CD4-positive, alpha-beta T cell treated with Interleukin-6 at 100 ng/mL for 8 hours (primary cell): ENCODE measurements at places on chromosomes 7 and 10.

DNA sequence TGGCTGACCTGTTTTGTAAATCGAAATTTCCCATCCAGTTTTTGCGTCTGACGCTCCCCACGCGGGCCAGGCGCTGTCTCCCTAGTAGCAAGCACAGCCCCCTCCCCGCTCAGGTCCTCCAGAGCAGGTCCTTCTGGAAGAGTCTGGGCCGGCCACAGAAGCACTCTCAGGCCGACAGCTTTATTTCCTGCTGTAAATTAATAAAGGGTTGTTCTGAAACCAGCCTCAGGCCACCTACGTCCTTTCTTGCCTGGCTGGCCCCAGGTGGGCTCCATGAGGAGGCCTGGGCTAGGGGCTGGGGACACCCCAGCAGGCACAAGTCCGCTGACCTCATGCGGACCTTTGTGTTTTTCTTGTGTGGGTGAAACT is 35.2 kb downstream of the CAMK2B start:
- DNase-seq: no peak

GRCh38 chr10:95406651-95407280 is 116.0 kb upstream of the PDLIM1 start:
- DNase-seq: no peak

- DNase-seq: no peak
Measured at GRCh38 chr7:134365341-134366054, 48.8 kb upstream of the SLC35B4 start.

DNA sequence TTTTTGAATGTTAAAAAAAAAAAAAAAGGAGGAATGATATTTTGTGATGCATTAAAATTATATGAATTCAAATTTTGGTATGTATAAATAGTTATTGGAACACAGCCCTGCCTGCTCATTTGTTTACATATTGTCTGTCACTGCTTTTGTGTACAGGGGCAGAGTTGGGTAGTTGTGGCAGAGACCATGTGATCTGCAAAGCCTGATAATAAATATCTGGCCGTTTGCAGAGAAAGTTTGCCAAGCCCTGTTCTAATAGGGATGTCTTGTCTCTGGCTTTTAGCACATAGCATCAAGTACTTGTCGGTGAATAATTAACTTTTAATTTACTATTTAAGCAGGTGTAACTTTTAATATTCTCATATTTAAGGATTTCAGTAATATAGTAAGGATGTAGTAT is 19.8 kb downstream of the TSPAN13 start:
- no peak for DNase-seq

DNA sequence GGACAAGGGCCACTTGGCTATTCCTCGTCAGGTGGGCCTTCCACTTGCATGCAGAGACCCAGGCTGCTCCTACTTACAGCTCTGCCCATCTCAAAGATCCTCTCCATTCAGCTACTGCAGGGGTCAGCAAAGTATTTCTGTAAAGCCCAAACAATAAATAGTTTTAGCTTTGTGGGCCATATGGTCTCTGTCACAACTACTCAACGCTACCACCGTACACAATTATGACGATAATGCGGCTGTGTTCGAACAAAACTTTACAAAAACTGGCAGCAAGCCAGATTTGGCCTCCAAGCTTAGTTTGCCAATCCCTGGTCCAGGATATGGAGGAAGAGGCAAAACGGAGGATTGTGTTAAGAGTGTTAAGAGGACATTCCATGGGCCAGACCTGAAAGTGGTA is 12.8 kb downstream of the RAB11FIP2 start:
- no peak for DNase-seq

DNA sequence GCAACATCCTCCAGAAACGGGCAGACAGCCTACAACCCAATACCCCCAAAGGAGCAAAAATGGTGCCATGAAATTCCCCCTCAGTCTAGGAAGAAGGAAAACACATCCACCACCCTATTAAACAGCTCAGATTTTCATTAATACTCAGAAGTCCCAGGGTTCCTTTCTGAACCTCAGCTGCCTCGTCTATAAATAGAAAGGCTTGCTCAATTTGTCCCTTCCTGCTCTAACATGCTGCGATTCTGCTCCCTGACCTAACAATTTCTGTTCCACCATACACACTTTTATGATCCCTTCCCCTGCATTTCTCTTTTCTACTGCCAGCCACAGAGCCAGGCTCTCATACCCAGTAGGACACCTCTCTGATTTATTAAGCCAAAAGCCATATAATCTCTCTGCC is 68.1 kb downstream of the MTERF1 start:
- no peak for DNase-seq

DNA sequence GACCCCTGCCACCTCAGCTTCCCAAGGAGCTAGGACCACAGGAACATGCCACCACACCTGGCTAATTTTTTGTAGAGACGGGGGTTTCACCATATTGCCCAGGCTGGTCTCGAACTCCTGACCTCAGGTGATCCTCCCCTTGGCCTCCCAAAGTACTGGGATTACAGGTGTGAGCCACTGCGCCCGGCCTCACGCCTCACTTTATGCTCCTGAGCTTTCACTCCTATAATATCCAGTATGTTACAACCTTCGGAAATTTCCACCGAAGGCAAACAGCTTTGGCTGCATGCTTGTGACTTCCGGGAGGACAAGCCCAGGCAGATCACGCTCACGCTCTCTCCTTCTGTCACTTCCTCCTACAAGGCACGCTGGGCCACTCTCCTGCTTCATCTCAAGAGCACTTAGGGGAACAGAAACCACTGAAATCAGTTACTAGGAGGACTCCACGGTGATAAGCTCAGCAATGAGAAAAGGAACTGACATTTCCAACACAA is 4.4 kb upstream of the MAD1L1 start:
- DNase-seq: no peak

GRCh38 chr7:82442492-82443035 is 1.0 kb downstream of the CACNA2D1 start:
- no peak for DNase-seq

- no peak for DNase-seq
Measured at GRCh38 chr10:7817984-7818294, 366 bp upstream of the TAF3 start.

DNA sequence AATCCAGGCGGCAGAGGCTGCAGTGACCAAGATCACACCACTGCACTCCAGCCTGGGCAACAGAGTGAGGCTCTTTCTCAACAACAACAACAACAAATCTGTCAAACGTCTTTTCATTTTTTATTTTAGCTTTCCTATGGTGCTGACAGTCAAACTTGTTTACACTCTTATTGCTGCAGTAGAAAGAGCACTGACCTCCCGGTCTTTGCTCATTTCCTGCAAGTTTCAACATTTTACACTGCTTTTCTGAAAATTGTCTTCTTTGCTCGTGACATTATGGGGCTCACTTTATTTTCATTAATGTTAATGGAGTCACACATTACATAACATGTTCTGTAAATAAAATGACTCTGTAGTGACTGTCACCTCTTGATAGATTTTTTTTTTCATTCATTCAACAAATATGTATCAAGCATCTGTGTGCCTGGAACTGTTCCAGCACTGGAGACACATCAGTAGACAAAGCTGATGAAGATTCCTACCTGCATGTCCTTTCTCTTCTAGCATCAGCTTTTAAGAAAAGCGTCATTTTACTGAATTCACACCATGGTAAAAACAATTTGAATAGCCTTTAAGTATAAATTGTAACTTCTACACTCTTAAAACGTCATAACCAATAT is 277.3 kb downstream of the CELF2 start:
- no peak for DNase-seq

DNA sequence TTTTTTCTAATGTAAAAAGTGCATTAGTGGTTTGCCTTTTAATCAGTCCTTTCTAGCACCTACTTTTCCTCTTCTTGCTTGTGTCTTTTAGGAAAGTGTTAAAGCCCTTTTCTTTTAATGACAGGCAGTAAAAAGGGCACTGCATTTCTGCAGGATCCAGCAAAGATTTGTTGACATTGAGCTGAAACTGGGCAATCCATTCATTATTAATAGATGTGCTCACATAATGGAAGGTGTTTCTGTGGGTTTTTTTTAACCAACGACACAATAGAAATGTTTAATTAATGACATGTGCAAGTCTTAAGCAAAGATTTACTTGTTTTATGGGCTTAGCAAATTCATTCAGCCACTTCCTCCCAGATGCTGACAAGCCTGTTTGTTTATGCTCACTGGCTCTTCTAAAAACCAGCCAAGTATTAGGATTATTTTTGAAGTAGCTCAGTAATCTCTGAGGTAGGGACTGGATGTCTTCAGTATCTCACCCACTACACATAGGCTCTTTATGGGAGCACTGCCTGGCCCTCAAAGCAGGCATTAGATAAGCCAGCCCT is 1201.1 kb downstream of the SORCS1 start:
- DNase-seq: no peak

GRCh38 chr10:123301077-123301857 is 147.1 kb downstream of the BUB3 start:
- DNase-seq: no peak

DNA sequence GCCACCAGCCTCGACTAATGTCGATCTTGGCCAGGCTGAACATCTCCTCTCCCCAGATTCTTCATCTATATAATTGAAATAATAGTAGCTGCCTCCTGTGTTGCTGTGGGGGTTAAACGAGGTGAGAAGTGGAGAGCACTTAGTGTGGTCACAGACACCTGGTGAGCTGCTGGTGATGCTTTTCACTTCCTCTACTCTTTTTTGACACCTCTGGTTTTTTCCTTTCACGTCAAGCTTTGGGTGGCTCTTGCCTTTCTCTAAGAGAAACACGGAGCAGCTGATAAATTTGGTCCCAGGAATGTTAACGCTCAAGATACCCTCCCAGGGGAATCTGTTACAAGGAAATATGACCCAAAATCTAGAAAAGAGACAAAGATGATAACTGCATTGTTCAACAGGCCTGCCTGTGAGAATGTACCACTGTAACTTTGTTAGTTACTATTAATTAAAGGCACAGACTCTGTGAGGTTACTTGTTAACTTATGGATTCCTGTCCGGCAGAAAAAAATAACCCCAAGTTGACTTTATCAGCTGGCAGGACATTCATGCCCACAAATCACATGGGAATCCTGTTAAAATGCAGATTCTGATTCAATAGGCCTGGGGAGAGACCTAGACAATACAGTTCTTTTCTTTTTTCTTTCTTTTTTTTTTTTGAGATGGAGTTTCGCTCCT is 9.5 kb upstream of the NPFFR1 start:
- DNase-seq: no peak

DNA sequence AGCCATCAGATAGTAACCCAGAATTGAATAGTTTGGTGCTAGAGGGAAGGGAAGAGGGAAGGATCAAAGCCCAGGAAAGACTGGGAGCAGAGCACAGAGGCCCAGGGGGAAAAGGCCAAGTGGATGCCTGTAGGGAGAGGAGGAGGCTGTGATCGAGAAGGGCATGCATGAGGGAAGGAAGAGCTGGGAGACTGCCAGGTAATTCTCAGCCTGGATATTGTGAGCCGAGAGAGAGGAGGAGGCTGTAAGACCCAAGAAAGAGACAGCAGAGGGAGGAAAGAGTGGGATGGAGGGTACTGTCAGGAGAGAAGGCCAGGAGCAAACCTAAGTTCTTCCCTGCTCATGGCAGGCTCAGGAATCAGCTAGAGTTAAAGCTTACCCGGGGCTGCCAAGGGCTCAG is 178.2 kb downstream of the CCDC3 start:
- DNase-seq: no peak

DNA sequence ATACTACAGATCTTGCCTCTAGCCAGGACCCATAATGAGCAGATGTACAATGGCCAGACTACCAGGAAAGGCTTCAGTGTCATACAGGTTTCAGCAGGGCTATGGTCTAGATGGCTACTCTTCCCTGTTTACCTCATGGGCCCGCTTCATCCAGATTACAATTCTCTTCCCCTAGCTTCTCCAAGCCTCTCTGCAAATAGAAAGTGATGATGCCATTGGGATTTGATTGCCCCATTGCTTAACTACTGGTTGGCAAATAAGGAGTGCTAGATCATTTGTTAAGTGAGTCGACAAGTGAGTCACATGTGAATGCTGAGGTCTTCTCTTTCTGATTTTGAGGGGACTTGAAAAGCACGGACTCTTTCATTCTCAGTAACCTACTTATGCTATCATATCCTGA is 361.5 kb upstream of the LRRTM3 start:
- no peak for DNase-seq

GRCh38 chr7:31933481-31933880 is 136.7 kb downstream of the PDE1C start:
- no peak for DNase-seq

DNA sequence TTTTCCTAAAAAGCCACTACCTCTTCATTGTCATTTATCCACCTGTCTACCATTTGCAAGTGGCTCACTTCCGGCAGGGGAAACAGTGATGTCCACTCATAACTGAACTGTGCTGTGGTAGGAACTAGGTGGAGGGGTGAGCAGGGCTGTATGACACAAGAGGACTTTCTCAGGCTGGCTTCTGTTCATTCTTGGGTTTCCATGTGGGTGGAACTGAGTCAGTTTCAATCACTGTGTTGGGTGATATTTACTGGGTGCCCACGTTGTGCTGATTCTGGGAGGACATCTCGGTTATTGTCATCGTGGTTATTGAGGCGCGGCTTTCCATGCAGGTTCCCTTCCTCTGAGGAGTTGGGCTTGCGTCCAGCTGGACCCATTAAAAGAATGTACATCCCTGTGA is 38.8 kb downstream of the RAMP3 start:
- no peak for DNase-seq

DNA sequence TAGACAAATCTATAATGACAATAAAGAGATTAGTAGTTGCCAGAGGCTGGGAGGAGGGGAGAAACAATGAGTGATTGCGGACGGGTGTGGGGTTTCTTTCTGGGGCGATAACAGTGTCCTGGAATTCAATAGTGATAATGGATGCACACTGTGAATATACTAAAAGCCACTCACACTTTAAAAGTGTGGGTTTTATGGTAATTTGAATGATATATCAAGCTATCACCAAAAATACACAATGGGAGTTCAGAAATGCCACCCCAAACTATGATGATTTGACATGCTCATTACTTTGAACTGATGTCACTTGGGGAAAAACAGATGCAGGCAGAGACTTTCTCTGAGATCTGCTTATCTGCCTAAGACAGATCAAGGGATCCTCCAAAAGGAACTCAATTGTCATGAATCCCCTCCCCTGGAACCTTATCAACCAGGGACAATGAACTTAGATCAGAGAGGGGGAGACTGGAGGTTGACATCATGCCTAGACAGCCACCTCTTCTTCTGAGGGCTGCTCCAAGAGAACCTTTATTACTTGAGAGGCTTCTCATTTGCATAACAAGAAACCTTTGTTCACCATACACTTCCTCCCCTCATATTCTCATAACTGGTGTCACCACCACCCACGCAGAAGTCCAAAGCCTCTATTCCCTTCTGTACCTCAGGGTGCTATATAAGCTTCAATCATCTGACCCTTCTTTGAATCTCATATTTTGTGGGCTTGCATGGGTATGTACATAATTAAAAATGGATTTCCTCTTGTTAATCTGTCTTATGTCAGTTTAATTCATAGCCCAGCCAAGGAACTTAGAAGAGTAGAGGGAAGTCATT is 14.8 kb upstream of the ZC3HAV1 start:
- no peak for DNase-seq

- DNase-seq: no peak
Measured at GRCh38 chr7:91344911-91345310, 80.7 kb downstream of the FZD1 start.

DNA sequence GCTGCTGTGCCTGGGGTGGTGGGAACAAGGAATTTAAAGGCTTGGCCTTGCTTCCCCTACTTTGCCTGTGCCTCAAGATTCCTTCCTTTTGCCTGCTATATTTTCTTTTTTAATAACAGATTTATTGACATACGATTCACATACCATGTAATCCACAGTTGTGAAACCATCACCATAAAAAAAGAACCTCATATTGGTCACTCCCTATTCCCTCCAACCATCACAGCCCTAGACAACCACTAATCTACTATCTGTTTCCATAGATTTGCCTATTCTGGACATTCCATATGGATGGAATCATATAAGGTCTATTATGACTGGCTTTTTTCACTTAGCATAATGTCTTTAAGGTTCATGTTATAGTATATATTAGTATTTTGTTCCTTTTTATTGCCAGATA is 59.3 kb upstream of the TRIM8 start:
- no peak for DNase-seq
